SHP77 treated with DMSO at 0.1 percent for 48 hours (cell line): ENCODE measurements at places on chromosomes 6 and 20.
A peak's percentile ranks its signal among the peaks of the same experiment; 100 is the strongest.

GRCh38 chr6:101401171-101401570 lies 7.7 kb downstream of the GRIK2 start:
- DNase-seq, result no peak

GRCh38 chr6:118886641-118887040 lies 7.3 kb upstream of the ASF1A start:
- DNase-seq, result peak; percentile 22

GRCh38 chr6:136751522-136751956 lies 40.7 kb downstream of the MAP3K5 start:
- no peak for DNase-seq

DNA sequence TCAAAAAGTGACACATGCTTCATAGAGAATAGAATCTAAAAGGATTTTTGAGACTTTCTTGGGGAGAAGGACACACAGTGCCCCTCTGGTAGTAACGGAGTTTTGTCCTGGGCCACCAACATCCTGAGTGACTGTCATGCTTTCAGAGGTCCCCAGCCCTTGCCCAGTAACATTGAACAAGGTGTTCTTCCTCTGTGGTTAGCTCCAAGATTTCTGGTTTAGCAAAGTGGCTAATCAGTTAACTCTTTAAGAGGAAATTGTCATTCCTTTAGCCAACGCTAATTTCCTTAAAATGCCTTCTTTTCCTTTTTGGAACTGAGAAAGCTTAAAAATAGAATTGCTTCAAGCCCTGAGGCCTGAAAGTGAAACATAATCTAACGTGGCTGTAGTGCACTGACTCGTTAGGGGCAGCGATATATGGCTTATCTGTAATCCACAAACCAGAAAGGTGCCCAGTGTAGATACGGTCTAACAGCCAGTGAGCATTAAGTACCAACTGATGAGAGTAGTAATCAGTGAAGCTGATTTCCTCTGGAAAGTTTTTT lies 7.8 kb downstream of the E2F3 start:
- DNase-seq, result no peak
